NCI-H748 treated with DMSO at 0.1 percent for 48 hours (cell line): ENCODE measurements at places on chromosomes 7 and 10.

DNA sequence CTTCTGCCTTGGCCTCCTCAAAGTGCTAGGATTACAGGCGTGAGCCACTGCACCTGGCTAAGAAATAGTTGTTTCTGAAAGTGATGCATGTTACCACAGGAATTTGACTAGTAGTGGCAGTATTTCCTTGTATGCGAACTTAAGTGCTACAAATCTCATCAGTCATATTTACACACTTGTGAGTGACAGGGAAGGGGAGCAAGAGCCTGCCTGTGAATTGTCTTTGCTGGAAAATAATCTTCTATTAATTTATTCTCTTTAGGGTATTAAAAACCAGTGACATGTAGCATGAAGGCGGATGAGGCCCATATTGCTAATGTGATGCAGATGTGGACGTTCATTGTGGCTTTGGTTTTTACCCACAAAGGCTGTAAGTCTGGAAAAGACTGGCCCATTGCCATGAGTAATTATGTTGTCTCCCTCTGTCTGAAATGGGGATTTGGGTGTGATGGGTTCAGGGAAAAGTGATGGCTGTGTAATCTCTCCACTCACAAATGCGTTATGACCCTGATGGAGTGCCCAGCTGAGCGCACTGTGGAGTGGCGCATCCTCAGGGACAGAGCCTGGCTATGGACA is 97.6 kb downstream of the CCNY start:
- DNase-seq = peak; percentile 17

DNA sequence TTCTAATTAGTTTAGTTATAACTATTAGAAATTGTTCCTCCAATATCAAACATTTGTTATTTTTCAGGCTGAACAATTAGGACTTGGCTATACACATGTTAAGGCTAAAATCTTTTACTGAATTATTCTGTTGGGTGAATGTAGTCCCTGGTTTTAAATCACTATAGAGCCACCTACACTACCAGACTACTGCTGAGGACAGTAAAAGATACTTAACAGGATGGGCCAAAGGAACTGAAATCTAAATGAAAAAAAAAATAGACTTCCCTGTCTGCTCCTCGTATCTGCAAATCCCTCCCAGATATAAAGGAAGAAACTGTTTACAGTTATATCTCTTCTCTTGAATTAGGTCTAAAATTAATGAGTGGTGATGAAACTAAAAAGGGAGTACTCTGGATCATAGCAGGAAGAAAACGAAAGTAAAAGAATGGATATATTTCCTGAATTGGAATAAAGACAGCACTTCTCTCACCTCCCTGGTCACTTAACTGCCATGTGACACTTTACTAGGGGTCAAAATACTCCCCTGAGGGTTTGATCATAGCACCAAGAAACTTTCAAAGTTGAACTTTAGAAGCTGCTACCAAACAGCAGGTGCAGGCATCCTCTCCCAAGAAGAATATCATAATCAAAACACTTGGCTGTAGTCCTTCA is 12.7 kb downstream of the FBXW4 start:
- DNase-seq = no peak

- no peak for DNase-seq
Measured at GRCh38 chr10:1698185-1698584, 39.1 kb downstream of the ADARB2 start.

DNA sequence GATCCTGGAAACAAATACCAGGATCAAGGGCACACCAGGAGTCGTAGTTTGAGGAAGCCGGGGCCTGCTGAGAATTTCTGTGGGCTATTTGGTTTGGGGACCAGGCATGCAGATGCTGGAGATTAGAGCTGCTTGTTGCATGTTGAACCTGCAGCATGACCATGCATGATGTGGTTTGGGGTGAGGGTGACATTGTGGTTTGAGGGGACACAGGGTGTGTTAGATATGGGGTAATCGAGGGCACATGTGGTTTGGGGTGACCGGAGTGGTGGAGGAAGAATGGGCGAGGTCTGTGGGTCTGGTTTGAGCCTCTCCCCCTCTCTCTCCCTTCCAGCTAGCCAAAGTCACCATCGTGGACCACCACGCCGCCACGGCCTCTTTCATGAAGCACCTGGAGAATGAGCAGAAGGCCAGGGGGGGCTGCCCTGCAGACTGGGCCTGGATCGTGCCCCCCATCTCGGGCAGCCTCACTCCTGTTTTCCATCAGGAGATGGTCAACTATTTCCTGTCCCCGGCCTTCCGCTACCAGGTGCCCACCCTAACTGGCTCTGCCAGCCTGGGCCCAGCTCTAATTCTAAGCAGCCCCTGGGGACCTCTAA is 10.2 kb downstream of the NOS3 start:
- DNase-seq = no peak

GRCh38 chr10:10755490-10755889 is 262.2 kb upstream of the CELF2 start:
- DNase-seq = no peak

GRCh38 chr10:77544617-77545016 is 93.0 kb downstream of the KCNMA1 start:
- no peak for DNase-seq

DNA sequence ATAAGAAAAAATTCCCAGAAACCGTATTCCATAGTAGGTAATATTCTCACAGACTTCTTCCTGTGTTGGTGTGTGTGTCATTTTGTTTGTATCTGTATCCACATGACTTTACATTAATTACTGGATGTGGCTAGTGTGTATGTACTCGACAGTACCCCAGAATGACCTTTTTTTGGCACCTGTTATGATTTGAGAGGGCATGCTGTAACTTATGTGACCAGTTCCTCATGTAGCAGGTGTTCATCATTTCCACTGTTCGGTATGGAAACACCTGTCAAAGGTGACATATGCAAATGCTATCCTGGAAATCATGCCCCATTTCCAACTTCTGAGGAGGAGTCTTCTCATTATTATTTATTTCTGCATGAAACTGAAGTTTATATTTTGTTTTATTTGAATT is 89.3 kb downstream of the ZMYND11 start:
- DNase-seq = no peak

- no peak for DNase-seq
Measured at GRCh38 chr10:61682323-61682722, 19.6 kb downstream of the CABCOCO1 start.

- DNase-seq = no peak
Measured at GRCh38 chr7:149172534-149172920, 22.8 kb upstream of the ZNF282 start.

DNA sequence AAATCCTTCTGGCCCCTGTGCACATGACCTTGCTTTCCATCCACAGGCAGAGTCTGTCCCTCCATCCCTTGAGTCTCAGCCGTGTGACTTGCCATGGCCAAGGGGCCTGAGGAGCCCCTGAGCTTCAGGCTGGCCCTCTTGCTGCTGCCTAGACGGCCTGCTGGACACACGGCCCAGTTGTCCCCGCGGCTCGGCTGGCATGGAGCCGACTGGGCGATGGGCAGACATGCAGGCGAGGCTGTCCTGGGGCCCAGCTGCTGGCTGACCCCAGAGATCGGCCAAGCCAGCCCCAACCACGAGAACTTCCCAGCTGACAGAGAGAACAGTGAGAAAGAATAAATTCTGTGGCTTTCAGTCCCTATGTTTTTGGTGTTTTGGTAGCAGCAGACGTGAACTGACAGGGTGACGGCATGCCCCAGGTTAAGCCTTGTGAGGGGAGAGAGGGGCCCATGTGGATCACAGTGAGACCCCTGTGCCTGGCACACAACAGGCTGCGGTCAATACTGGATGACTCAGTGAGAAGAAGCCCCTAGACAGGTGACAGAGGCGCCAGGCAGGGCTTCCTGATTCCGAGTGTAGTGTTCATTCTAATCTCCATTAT is 11.7 kb downstream of the PRKAG2 start:
- DNase-seq = no peak

DNA sequence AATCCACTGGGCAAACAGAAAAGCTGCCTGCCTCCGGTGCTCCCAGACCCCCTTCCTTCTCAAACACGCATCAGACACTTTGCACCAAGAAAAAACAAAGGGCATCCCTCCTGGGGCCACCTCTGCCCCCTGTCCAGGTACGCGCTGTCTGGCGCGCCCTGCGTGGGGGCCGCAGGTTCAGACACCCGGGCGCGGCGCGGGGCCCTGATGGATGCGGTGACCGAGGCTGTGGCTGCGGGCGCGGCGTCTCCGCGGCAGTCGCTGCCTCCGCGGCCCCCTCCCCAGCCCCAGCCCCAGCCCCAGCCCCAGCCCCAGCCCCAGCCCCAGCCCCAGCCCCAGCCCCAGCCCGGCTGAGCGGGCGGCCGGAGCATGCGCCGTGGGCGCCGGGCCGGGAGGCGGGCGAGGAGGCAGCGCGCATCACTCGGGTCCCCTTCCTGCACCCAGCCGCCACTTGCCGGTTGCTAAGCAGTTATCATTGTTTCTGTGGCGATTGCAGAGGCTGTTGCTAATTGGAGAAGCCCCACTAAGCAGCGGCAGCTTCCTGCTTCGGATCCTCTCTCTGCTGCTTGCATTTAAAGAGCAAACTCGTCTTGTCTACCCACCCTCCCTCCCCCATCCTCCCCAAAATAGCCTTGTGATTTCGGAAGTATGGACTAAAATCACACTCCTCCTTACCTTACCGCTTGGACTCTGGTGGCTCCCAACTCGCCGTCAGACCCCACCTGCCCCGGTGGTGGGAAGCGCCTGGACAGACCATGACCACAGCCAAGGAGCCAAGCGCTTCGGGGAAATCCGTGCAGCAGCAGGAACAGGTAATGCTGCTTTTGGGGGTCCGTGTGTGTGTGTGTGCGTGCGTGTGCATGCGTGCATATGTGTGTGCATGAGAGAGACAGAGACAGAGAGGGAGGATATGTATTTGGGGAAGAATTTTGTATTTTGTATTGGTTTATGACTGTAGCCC is 252.8 kb downstream of the DPP6 start:
- peak; percentile 48 for DNase-seq

- DNase-seq = no peak
Measured at GRCh38 chr7:140209866-140210609, 33.3 kb upstream of the KDM7A start.

- DNase-seq = no peak
Measured at GRCh38 chr10:125101049-125101448, 59.3 kb downstream of the CTBP2 start.

- no peak for DNase-seq
Measured at GRCh38 chr7:42014625-42015618, 222.1 kb downstream of the GLI3 start.

GRCh38 chr10:26446258-26446657 is 8.1 kb downstream of the APBB1IP start:
- DNase-seq = no peak
